ENCODE measurements at places on chromosomes 2 and 18.

DNA sequence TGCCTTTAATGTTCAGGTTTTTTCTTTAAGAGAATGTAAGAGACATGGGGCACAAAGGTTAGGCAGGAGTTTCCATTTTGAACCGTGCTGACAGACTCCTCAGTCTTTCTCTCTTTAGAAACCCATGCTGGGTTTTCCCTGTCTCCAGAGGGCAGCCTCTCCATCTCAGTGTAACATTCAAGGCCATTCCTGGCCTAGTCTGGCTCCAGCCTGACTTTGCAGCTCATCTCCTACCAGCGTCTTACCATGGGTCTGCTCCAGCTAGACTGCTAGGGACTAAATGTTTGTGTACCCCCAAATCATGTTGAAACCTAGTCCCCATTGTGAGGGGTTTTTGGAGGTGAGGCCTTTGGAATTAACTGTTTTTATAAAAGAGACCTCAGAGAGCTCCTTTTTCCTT, 9.8 kb upstream of the CLIP4 start:
- DNase-seq = no peak

DNA sequence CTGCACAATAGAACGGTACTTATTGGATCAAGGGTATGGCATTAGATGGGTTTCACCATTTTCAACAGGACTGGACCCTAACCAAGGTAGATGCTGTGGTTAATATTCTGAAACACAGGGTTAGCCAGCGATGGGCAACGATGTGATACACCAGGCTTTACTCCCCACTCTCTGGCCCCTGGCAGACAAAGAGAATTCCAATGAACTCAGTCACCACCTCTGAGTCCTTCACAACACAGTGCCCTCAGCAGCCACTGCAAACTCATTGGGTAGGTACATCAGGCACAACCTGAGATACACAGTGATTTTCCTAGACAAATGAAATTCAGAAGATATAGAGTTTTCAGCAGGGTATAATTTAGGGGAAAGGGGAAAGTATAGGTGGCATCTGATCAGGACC, 634.5 kb downstream of the ZEB2 start:
- DNase-seq = no peak

DNA sequence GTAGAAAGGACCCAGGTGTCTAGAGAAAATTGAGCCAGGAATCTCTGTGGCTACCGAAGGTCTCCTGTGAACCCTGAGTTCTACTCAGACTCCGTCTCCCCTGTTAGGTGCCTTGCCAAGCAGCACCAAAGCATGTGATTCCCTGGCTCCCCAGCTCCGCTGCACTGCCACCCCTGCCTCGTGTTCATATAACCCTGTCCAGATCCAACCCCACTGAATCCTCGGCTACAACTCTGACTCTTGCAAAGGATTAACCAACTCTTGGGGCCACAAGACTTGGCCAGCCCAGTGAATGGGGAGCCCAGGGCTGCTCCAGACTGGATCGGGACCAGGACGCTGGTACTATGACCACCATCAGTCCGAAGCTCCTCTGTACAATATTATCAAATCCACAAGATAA, 37.3 kb upstream of the ACAA2 start:
- DNase-seq = no peak

DNA sequence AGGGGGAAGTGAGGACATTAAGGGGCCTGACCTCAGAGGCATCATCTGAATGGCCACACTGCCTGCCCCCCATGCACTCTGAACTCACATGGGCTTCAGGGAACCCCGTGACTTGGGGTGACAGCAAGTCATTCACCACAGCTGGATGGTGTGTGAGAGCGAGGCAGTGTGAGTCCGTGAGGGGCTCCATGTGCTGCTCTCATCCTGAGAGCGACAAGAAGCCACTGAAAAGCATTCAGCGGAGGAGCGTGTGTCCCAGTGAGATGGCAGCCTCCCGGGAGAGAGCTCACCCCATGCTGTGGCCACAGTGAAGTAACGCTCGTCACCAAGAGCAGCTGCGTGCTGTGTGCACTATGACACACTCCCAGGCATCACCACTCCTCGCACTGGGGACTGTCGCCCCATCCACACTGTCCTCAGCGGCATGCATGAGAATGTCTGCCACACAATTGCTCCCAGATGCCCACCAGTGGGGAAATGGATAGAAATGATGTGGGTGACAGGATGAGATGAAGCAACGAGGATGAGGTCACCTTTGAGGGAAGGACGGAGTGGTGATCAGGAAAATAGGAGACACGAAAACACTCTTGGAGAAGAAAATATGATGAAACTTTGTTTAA, 213.0 kb upstream of the RAB6C start:
- no peak for DNase-seq

GRCh38 chr18:23703987-23704384, 14.7 kb downstream of the LAMA3 start:
- no peak for DNase-seq

DNA sequence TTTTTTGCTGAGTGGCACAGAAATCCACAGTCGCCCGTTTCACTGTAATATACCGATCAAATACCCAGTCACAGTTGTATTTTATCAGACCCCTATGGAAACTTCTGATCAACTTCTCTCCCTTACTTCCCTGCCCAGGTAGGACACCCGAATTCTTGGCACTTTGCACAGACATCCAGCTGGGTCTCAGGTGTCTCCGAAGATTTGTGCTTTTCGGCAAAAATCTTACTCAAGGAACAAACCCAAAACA, 596 bp downstream of the MREG start:
- no peak for DNase-seq

- DNase-seq = no peak
Observed at GRCh38 chr2:209556354-209556961, 132.6 kb downstream of the MAP2 start.

DNA sequence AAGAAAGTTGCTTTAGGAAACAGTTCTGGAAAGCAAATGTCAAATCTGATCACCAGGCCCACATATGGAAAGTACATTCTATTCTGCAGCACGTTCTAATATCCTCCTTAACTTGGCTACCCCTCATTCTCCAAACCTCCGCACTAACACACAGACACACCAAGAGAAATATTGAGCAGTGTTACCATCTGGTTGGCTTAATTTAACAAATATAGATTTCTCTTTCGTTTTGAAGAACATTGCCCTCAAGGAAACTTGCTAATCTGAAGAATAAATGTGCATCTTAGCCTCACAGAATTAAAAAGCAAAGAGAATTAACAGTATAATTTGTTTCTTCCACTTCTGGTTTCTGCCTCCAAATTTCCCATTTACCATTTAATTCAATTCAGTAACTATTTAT, 72.8 kb upstream of the TTC39C start:
- no peak for DNase-seq

GRCh38 chr2:110766291-110766690, 33.9 kb downstream of the ACOXL start:
- no peak for DNase-seq

- DNase-seq = no peak
Observed at GRCh38 chr18:76885001-76885400, 62.6 kb downstream of the ZNF236 start.

GRCh38 chr18:5298156-5298852, 2.8 kb upstream of the ZBTB14 start:
- no peak for DNase-seq

DNA sequence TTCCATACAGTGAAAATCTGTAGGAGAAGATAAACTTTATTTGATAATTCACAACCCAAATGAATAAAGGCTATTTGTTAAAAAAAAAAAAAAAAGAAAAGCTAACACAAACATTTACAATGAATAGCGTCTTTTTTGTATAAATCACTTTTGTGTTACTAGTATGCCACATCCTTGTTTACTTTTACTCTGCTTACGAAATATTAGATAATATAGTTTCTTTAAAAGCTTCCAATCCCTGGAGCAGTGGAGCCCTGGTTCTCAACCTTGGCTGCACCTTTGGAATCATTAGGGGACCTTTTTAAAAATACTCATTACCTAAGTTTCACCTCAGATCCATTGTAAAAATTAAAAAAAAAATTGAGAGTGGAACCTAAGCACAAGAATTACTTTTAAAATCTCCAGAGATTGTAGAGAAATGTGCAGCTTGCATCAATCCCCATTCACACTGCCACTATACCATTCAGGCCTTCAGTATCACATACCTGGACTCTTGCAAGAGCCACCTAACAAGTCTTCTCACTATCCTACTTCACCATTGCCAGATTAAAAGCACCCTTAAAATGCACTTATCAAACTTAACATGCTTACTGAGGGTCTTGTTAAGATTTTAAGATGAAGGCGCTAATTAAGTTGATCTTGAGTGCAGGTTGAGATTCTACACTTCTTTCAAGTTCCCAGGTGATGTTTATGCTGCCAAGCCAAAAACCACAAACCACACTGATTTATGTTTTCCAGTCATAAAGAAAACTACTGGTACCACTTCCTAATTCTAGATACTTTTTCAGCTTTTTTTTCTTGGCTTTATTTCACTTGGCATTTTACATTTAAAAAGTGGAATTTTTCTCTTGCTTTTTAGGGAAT, 59.7 kb upstream of the ZC3H15 start:
- peak; percentile 16 for DNase-seq

- no peak for DNase-seq
Observed at GRCh38 chr2:232870766-232871371, 805 bp downstream of the SNORC start.

DNA sequence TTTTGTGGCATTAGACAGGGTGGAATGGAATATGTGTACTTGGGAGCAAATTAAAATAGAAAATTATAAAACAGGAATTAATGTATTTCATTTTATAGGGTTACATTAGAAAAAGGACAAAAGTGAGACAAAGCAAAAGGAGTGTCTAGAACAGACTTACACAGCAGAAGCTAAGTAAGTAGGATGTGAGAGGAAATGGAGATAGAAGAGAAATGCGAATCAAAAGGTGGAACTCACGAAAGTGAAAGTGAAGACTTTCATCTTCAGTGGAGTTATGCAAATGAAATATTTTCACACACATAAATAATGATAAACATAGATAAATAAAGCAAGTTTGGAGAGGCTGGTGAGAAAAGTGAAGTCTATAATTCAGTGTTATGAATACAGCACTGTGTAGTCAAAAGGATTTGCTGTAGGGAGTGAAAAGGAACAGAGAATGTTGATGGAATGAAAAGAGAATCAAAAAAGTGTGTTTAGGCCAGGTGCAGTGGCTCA, 94.8 kb downstream of the DLGAP1 start:
- no peak for DNase-seq

- DNase-seq = no peak
Observed at GRCh38 chr18:25990473-25990872, 99.9 kb downstream of the SS18 start.

GRCh38 chr2:182906454-182906853, 40.0 kb upstream of the FRZB start:
- no peak for DNase-seq

DNA sequence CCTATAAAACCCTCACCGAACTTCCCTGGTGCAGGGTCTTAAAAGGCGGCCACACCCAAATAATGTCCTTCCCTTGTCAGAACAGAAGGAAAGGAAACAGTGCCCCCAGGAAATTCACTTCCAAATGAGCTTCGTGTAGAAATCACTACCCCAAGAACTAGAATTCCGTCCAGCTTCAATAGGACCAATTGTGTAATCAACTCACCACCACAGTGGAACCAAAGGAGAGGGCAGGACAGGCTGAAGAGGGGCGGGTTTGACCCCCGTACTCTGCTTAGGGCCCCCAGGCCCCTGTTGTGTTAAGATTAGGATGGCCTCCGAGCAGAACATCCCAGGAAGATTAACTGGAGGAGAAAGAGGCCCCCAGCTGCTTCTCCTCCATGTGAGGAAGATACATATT, 24.1 kb downstream of the GPR35 start:
- DNase-seq = no peak

DNA sequence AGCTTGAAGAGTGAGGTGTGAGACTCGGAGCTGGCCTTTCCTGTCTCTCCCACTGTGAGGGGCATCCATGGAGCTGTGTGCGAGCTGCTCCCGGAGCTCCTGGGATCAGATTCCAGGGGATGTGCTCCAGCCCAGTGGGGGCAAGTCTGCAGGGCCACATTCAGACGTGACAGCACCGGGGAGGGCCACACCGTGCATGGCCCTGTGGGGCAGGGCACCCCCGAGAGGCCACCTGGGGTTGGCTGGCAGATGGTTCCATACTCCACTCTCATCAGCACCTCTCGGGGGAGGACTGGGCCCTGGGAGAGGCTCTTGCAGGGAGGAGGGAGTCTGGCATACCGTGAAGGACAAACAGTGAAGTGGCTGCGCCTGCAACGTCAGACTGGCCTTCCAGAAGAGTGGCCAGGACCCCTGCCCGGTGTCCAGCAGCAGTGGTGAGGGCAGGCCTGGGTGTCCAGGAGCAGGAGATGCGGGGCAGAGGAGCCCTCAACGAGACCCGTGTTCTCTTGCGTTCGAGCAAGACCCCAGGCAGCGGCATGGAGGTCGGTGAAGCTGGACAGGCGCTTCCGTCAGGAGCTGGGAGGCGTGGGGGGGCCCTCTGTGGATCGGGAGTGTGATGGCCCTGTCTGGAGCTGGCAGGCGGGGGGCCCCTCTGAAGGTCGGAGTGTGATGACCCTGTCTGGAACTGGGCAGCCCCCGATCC, 84.3 kb downstream of the ASB1 start:
- DNase-seq = no peak

DNA sequence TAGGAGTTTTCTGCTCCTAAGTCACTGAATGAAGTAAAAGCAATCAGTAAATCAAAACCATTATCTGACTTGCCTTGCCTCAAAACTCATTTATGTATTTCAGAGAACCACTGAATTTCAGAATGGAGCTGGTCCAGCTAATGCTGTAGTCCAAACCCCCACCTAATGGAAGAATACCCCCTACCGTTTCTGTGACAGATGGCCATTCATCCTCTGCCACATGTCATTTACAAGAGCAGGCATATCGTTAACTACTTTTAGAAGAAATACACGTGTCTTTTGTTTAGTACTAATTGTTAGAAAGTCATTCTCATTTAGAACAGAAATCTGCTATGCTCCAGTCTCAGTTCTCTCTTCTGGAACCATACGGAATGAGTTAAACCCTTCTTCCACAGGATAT, 12.8 kb upstream of the GALNT5 start:
- no peak for DNase-seq

GRCh38 chr2:7280790-7281189, 363.6 kb downstream of the RNF144A start:
- no peak for DNase-seq

- no peak for DNase-seq
Observed at GRCh38 chr2:187078297-187078696, 229.3 kb upstream of the ZSWIM2 start.

DNA sequence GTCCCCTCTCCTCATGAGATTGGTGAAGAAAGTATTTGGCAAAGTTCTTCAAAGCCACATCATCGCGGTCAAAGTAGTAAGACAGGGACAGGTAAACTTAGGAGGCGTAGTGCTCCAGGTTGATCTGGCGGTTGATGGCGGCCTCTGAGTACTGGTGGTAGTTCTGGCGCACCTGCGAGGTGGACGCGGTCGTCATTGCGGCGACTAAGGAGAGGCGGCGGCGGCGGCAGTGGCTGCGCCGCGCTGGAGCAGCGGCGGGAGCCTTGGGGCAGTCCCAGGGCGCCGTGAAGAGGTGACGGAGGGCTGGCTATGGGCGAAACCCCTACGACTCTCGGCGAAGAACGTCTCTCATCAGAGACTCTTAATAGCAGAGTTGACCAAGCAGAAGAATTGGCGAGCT, 107.2 kb upstream of the UBE2E3 start:
- DNase-seq = no peak

GRCh38 chr2:166932032-166932431, 43.8 kb downstream of the XIRP2 start:
- no peak for DNase-seq

GRCh38 chr2:55108456-55109160, 58.4 kb upstream of the RTN4 start:
- no peak for DNase-seq

GRCh38 chr18:37385846-37386778, 179.5 kb downstream of the CELF4 start:
- no peak for DNase-seq

GRCh38 chr2:216392018-216392562, 19.8 kb upstream of the MARCHF4 start:
- DNase-seq = no peak
